Adrenal gland (tissue), 19 donors: ENCODE measurements at places on chromosomes 13 and 19. TPM values are rescaled to one million over a fixed set of nuclear protein-coding genes. Genes with fewer than 3 reads are reported as not detected.

GRCh38 chr19:6482343-6482686 is 728 bp upstream of the DENND1C start:
- no peak for DNase-seq

Gene PTGER1
- 31.1 TPM for total RNA-seq

DNA sequence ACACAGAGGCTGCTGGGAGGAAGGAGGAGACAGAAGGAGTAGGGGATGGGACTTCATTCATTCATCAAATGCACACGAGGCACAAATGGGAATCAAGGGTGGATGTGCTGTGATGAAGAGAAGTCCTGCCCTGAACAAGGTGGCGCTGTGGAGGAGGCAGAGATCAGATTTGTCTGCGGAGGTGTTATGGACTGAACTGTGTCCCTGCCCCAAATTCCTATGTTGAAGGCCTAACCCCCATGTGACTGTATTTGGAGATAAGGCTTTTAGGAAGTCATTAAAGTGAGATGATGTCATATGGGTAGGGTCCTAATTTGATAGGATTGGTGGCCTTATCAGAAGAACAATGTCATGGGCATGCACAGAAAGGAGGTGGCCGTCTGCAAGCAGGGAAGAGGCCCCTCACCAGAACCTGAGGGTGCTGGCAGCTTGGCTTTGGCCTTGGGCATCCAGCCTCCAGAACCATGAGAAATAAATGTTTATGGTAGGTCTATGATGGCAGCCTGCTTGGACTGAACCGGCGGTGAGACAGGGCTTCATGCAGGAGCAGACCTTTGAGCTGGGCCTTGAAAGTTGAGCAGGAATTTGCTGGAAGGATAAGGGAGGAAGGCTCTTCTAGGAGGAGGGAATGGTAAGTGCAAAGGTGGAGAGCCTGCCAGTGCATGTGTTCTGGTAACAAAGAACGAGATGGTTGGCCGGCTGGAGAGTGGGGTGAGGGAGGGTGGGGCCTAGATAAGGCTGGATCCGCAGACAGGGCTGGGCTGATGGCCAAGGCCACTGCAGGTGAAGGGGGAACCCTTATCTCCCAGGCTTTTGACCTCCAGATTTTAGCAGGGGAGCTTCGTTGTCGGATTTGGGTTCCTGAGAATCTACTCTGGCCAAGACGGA is 2.7 kb upstream of the CEBPA start:
- no peak for DNase-seq

GRCh38 chr13:67076378-67076777 is 153.8 kb downstream of the PCDH9 start:
- no peak for DNase-seq

DNA sequence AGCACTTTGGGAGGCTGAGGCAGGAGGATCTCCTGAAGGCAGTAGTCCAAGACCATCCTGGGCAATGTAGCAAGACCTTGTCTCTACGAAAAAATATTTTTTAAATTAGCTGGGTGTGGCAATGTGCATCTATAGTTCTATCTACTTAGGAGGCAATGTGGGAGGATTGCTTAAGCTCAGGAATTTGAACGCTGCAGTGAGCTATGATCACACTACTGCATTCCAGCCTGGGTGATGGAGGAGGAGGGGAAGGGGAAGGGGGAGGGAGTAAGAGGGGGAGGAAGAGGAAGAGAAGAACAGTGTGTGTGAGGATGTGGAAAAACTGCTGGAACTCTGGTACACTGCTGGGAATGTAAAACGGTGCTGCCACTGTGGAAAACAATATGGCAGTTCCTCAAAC is 9.2 kb upstream of the CLIP3 start:
- DNase-seq = peak; percentile 12

DNA sequence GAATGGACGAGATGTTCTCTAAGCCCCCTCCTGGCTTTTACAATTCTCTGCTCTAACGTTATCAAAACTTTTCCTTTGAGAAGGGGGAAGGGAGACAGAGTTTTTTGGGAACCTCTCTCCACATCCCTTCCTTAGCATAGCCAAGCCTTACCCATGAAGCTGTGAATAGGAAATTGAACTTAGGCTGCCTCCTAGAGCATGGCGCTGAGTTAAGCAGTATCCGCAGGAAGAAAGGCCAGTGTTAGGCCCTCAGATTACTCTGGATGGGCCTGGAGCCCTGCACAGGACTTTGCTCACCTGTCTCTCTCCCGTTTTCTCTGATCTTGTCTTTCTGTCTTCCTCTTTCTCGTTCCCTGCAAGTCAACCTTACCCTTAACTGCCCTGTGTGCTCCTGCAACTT is 39.6 kb downstream of the CYP2B6 start:
- DNase-seq = no peak

DNA sequence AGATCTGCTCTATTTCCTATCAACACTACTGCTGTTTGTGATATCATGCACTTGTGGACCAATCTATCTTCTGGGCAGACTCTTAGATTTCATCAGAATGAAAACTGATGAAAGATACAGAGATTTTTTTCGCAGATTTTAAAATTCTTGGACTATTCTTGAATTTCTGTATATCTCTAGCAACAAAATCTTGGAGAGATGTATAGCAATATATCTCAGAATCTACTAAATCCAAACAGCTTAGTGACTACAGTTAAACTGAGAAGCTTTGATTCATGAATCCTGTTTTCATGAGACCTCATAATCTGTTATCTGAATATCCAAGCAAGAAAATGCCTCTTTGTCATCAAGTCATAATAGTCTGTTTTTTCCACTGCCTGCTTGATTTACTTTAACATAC is 28.0 kb upstream of the FREM2 start:
- DNase-seq = no peak

GRCh38 chr19:10923260-10924112 is 5.0 kb downstream of the YIPF2 start:
- no peak for DNase-seq

Gene HTR2A
- total RNA-seq = not detected

DNA sequence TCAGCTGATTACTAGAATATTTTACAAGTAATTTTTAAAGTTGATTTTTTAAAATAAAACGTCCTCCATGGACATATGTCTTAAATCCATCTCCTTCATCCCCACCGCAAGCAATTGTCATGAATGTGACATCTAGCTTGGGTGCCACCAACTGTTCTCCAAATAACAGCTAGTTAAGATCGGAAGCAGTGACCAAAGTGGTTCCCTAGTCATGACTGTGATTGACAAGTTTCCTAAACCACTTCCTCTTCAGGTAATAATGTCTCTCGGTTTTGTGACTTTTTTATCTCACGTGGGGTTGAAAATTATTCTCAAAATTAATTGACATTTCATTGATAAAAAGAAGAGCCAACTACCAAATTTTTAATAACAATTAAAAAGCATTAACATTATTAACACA is 135.3 kb upstream of the MIR17HG start:
- no peak for DNase-seq

GRCh38 chr13:30576528-30576927 is 41.2 kb upstream of the USPL1 start:
- DNase-seq = peak; percentile 80

DNA sequence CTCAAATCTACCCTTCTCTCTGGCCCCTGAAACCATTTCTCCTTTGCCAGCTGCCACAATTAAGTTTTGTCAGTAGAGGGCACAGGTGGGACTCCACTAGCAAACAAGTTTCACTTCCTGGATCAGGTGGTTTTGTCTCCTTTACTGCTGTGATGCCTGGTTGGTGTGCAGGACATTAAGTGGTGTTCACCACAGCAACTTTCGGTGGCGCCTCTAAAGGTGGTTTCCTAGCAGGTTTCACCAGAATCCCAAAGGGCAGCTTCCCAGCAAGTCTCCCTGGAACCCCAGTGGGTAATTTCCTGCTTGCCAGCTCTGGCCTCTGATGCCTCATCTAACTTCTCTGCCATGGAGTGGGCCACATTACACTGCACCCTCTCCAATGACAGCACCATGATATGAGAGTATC is 16.6 kb downstream of the MED4 start:
- no peak for DNase-seq

DNA sequence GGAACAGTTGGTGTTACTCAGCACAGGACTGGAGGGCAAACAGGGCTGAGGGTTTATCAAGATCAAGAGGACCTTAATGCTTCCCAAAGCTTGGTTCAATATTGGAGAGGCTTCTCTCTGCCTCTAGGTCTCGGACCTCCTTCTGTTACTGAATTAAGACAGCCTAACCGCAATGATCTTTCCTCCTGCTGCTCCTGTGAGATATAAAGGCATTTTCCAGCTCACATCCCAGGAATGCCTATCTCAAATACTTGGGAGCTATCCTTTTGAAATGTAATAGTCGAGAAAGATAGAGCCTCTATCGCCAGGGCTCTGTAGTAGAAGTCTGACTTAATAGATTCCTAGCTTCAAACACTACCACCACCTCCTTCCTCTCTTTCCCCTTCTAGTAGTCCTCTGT is 1475.0 kb downstream of the SLITRK1 start:
- no peak for DNase-seq

DNA sequence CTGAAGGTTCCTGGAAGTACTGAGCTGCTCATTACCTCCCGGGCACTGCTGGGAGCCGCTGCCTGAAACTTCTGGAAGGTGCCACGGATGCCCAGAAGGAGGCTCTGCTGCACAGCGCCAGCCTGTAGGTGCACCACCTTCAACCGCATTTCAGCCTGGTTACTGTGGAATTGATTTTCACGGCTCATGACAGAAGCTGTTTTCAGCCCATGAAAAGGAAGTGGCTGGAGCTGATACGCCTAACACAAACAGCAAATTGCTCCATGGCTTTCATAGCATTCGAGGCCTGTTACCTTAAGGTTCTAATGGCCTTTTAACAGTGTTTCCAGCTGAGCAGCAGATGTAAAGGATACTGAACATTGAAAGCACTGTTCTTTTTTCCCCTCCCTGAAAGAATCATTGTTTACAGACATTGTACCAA is 22.0 kb downstream of the GPC6 start:
- DNase-seq = no peak

DNA sequence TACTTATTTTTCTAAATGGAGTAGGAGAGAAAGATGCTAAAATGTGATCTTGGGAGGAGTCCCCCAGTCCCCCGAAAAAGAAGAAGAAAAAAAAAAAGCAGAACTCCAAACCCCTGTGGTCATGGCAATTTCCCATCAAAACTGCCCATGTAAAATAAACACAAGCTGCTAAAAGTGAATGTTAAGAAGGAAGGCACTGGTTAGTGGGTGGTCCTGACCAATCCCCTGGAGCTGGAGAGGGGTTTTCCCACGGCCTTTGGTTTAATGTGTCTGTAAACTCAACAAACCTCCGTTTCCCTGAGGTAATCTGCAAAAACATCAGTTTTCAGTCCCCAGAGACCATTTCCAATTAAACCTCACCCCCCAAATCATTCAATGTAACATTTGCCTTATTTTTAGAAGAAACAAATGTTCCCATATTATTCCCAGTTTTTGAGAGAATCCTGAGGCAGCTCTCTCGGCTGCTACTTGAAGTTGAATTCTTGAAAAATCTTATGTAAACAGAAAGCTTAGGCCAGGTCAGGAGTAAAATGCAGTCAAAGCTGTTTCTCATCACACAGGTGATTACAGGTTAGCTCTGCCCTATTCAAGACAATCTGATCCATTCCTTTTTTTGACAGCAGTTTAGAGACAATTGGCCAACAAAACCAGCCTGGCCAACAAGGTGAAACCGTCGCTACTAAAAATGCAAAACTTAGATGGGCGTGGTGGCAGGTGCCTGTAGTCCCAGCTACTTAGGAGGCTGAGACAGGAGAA is 17.0 kb downstream of the RAB3D start:
- no peak for DNase-seq

Gene FRY
- 2.1 TPM for total RNA-seq
